Islet precursor cell (in vitro differentiated cells): ENCODE measurements at places on chromosomes 2 and 18.

- DNase-seq: no peak
These were observed 75.1 kb downstream of the POLE4 start for GRCh38 chr2:75033516-75033915.

DNA sequence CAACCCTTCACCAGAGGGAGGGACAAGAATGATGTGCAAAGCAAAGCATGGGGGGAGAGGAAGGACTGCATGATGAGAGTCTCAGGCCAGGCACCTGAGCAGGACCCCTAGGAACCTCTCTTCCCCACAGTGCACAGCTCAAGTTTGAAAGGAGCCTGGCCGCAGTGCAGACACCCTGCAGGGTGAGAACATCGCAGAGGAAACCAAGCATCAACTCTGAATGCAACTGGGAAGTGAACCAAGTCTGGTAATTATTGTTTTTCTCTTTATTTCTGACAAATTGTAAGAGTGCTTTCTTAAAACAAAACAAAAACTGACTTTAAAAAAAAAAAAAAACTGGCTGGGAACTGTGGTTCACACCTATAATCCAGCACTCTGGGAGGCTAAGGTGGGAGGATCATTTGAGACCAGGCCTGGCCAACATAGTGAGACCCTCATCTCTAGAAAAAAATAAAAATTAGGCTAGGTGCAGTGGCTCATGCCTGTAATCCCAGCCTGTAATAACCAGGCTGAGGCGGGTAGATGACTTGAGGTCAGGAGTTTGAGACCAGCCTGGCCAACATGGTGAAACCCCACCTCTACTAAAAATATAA lies 15.3 kb downstream of the NPC1 start:
- DNase-seq: no peak

DNA sequence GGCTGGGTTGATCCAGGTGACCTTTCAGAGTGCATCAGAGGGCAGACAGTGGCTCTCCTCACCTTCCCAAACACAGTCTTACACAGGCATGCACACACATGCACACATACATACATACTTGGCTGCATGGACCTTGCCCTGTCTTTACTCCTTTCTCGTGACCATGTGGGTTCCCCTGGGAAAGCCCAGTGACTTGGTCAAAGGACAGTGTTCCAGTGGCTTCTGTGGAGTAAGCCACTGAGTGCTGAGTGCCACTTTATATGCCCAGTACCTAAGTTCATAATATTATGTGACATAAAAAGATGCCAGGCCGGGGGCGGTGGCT lies 249.4 kb downstream of the MYCN start:
- DNase-seq: no peak

DNA sequence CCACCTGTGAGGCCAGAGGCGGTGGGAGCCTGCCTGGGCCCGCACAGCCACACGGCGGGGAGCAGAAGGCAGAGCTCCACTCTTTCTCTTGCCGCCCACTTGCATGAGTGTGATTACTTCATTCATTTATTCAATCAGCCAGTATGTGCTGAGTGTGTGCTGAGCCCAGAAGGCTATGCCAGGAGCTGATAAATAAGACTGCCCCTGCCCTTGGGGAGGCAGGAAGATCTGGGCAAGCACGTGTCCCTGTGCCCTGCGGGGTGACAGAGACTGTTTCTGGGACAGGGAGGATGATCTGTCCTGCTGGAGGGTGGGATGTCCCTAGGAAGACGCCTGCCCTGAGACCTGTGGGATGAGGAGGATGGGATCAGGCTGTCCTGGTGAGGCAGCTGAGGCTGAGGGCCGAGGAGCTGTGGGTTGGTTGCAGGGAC lies 250.8 kb downstream of the DYSF start:
- no peak for DNase-seq

DNA sequence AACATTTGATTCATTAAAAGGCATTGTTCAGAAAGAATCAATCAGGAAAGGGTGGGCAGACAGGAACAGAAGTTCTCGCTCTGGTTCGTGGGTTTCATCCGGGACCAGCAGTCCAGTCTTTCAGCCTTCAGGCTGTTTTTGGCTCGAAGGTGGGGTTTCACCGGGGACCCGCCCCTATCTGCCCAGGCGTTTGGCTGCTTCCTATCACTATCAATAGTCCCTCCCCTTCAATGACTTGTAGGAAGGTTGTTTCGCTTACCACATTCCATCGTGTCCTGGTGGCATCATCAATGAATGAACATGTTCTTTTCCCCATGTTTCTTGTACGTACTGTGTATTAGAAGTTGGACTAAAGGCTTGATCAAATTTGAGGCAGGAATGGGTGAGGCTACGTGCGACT lies 130.3 kb downstream of the NEDD4L start:
- no peak for DNase-seq

DNA sequence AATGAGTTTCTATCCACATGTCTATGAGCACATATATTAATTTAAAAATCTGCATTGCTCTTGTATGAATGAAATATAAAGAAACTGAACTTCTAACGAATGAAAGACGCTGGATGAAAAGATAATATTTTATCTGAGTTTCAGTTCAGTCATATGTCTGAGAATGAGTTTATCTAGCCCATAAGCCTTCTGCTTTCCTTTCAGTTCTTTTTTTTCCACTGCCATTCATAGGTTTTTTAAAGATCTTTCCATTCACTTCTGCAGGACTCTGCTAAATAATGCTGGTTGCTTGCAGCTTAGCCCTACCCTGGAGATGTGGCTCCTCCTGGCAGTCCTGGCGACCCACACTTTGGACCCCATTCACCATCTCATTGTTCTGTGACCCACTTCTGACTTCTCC lies 109.0 kb downstream of the BCL2 start:
- no peak for DNase-seq

GRCh38 chr2:75865083-75865482 lies 154.4 kb upstream of the GCFC2 start:
- no peak for DNase-seq

GRCh38 chr2:160730296-160730995 lies 236.8 kb upstream of the RBMS1 start:
- DNase-seq: no peak

DNA sequence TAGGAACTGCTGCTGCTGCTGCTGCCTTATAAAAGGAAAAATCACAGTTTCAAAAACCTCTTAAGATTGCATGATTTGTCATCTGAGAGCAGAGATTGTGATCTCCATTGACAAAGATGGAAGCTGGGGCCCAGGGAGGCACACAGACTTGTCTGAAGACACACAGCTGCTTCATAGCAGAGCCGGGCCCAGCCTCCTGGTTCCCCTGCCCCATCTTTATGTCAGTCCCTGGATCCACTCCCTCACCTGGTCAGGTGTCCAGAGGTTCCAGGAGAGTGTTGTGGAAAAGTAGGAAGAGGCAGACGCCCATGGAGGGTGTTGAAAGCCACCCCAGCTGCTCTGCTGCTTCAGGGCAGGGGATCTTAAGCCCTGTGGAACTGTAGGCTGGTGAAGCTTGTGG lies 20.0 kb downstream of the STEAP3 start:
- DNase-seq: no peak
